ENCODE measurements at places on chromosomes 1 and 21.

GRCh38 chr1:24972221-24972914 lies 42.3 kb upstream of the RUNX3 start:
- no peak for DNase-seq

DNA sequence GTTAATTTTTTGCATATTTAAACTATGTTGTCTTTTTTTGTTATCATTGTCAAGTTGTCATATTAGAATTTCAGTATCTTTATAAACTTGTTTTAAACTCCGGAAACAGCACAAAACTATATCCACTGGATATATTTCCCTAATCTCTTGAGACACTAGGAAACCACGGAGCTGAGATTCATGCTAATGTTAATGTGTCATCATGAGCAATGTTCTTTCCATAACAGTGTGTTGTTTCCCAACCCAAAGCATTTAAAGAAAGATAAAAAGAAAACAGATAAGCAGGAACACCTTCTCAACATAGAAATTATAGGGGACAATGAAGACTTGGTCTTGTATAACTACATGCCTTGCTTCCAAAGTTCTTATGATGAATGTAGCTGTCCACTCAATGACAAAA lies 626.2 kb upstream of the TMPRSS15 start:
- no peak for DNase-seq

DNA sequence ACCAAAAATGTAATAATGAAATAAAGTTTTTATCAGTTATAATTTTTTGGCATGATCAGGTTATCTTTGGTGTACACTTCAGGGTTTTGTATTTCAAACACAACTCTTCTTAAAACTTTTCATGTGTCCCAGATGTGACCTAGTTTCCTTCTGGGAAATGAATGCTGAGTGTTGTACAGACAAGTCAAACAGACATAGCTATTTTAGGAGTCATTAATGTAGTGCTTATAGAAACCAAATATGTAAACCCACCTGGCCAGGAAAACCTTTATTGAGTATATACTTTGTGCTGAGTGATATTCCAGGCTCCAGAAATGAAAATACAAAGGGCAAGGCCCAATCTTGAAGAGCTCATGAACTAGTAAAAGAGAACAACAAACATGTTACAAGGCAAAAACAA lies 25.9 kb upstream of the HOOK1 start:
- no peak for DNase-seq

DNA sequence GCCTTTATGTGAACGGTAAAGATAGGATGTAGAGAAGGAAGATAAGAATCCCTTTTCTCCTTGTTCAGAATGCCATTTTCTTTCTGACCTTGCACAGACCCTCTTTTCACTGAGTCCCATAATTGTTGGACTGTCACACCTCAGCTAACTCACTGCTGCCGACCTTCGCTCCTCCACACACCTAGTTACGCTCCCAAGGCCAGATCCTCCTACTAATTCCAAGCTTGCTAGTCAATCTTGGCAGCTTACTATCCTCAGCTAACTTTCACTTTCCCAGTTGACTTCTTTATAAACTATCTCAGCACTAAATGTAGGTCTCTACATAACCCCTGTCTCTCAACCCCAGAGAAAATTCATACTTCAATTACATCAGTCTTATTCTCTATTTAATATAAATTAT lies 471.8 kb upstream of the PRMT6 start:
- no peak for DNase-seq

Data from stimulated activated CD4-positive, alpha-beta T cell treated with anti-CD3 and anti-CD28 coated beads, Interleukin-4, amount 100 ng/mL, for 1 hour (primary cell).